ENCODE measurements at places on chromosomes 7 and 10. TPM values are rescaled to one million over a fixed set of nuclear protein-coding genes. Genes with fewer than 3 reads are reported as not detected.

DNA sequence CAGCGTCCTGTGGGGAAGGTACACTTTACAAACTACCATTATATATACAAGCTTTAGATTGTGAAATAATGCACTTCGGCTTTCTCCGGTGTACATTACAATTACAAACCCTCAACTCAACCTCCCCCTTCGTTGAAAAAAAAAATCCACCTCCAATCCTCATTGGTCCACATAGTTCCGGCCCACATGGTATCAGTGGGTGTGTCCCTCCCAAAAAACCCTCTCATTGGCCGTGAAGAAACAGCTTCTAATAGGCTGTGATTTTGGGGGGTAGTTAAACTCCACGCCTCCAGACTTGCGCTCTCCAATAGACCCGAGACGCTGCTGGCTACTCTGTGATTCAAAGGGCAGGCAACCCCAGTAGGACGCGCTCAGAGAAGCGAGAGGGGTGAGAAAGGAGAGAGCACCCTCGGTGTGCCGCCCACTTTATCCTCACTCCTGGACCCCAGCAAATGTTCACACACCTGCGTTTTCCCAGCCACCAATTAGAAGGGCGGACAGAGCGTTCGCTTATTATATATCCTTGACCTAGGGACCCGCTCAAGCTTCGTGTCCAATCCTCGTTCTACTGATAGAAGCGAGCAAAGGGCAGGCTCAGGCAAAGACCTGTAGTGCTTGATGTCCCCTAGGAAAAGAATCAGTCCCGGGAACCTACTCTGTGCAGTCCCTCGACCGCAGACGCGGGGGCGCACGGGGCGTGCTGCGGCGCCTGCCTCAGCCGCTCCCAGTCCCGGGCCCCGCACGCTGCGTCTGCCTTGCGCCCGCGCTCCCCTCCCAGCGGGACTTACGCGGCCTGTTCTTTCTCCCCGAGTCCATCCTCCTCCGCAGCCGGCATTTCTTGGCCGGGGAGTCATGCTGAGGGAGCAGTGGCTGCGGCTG, 991 bp downstream of the PANK1 start:
- H3K27ac ChIP-seq = no peak overlapping the region
- H3K4me3 ChIP-seq = no peak overlapping the region
- peak; percentile 75 for DNase-seq
- peaks cover 28% of the 10 kb centered on the region for H3K27me3 ChIP-seq

GRCh38 chr10:131726076-131726880, 174.5 kb upstream of the PPP2R2D start:
- DNase-seq = no peak

DNA sequence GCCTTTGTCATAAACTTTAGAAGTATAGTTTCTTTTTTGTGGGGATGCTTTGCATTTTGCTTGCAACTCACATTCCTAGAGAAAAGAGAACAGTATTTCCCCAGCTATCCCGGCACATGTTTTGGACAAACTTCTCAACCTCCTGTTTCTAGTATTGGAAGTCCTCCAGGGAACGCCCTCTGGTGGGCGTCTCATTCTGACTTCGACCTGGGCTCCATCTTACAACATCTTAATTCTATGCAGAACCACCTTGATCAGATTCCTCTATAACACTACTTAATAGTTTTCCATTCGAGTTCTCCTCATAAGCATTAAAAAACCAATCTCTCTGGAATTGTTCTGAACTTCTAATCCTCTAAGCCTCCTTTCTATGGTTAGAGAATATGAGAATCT, 139.5 kb upstream of the FZD8 start:
- no peaks in the 10 kb centered on the region for H3K36me3 ChIP-seq
- no peak for DNase-seq
- no peak overlapping the region for H3K27ac ChIP-seq
- H3K4me3 ChIP-seq = no peak overlapping the region
- H3K27me3 ChIP-seq = peaks cover 4% of the 10 kb centered on the region

- peaks cover 24% of the 10 kb centered on the region for H3K4me1 ChIP-seq
- no peak for DNase-seq
- H3K27ac ChIP-seq = no peak overlapping the region
- H3K27me3 ChIP-seq = no peaks in the 10 kb centered on the region
These were observed 16.5 kb downstream of the SYPL1 start for GRCh38 chr7:106095634-106096033.

- no peaks in the 10 kb centered on the region for H3K36me3 ChIP-seq
- H3K27me3 ChIP-seq = peaks cover 11% of the 10 kb centered on the region
- H3K4me3 ChIP-seq = no peak overlapping the region
These were observed 114.1 kb downstream of the CPED1 start for GRCh38 chr7:121102619-121103018.

GRCh38 chr10:106133451-106133850, 1031.1 kb downstream of the SORCS1 start:
- no peak overlapping the region for H3K4me3 ChIP-seq
- no peak overlapping the region for H3K27ac ChIP-seq
- no peaks in the 10 kb centered on the region for H3K27me3 ChIP-seq
- H3K4me1 ChIP-seq = no peaks in the 10 kb centered on the region
- H3K36me3 ChIP-seq = no peaks in the 10 kb centered on the region

DNA sequence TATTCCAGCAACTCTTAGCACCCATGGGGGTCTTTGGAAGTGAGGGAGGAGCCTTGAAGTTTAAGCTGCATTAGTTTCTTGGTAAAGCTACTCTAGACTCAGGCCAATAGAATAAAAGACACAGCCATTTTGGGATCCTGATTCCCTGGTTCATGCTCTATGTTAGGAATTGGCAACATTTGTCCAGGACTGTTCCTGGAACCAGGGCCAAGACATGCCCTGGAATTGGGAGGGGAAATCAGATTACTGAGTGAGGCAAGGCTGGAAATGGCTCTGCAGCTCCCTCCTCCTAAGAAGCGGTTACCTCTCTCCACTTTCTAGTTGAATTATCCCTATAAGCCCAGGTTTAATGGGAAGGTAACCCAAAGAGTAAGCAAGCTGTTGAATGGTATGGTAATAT, 14.2 kb upstream of the BMPR1A start:
- no peak for DNase-seq
- H3K27ac ChIP-seq = no peak overlapping the region
- no peak overlapping the region for H3K4me3 ChIP-seq

- H3K36me3 ChIP-seq = no peaks in the 10 kb centered on the region
- no peaks in the 10 kb centered on the region for H3K27me3 ChIP-seq
- no peak overlapping the region for H3K4me3 ChIP-seq
These were observed 103.9 kb downstream of the SKAP2 start for GRCh38 chr7:26760501-26760900.

DNA sequence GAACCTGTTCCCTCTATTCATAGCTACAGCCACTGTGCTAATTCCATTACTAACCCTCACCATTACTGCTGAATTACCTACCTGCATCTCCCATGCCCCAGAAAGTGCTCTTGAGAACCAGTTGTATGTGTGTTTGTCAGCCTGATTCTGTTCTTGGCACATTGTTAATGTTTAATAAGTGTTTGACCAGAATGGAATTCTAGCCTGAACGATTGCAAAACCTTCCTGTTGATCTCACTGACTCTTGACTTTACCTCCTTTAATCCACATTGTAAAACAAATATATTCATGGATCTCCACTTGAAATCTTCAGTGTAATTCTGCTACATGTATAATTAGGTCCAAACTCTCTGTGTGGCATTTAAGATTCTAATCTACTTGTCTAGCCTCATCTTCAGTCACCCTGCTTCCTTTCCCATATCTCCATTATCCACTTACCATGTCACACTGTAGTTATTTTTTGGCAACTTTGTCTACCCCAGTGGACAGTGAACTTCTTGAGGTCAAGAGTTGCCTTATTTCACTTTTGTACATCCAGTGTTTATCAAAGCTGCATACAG, 4.9 kb downstream of the ZNF277 start:
- H3K4me1 ChIP-seq = peaks cover 19% of the 10 kb centered on the region
- H3K27ac ChIP-seq = no peak overlapping the region
- H3K27me3 ChIP-seq = no peaks in the 10 kb centered on the region
- no peak for DNase-seq

DNA sequence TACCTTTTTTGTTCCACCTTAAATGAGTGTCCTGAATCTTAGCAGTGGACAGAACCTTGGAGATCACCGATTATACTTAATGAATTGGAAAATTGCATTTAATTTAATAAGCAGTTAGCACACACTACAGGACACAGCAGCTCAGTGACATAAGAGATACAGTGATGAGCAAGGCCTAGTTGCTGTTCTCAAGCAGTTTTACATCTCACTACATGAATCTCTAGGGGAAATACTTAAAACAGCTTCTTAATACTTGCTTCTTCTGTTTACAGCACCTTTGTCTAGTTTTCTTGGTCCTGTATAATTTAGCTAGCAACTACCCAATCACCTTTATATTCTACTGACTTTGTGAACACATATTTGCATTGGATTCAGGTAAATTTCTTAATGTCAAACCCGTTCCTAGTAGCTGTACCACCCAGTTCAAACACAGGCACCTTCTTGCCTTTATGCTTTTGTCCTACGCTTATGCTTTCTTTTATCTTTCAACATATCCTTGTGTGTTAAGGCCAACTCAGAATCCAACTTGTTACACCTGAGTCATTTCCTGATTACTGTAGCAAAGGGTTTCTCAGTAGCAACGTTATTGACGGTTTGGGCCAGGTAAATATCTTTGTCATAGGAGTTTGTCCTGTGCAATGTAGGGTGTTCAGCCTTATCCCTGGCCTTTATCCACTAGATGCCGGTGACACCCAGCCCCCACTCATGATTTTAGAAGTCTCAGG, 1.8 kb downstream of the STAM start:
- H3K4me1 ChIP-seq = peaks cover 58% of the 10 kb centered on the region
- peak overlapping the region; percentile 100 for H3K27ac ChIP-seq
- H3K27me3 ChIP-seq = no peaks in the 10 kb centered on the region
- DNase-seq = no peak

DNA sequence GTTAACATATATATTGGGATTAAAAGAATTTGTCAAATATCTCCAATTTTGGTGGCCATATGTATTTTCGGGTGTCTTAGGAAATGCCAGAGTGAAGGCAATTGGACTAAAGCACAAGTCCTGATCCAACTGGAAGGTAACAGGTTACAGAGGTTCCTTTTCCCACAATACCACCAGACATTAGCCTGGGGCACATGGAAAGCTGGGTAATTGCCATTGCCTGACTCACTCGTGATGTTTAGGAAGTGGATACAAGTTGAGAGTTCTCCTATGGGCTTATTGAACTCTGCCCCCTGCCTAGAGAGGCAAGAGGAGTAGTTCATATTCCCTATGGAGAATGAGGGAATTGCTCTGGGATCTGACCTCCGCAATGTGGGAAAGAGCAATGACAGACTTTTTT, 5.7 kb downstream of the DNAH11 start:
- H3K4me1 ChIP-seq = peaks cover 6% of the 10 kb centered on the region
- no peaks in the 10 kb centered on the region for H3K36me3 ChIP-seq
- H3K27me3 ChIP-seq = peaks cover 38% of the 10 kb centered on the region
- H3K27ac ChIP-seq = no peak overlapping the region

DNA sequence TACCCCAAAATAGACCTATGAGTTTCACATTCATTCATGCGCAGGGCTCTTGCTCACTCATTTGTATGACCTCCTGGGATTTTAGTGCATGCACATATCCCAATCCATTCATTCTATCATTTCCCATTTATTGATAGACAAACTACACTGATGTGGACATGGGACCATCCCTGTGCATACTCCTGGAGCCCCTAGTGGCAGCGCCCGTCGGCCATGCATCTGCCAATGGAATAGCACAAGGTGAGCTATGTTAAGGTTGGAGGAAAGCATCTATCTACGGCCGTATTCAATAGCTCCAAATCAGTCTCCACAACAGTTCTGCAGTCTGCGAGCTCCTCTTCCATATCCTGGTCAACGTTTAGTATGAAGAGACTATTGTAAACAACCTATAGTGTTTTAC, 31.7 kb upstream of the FIGNL1 start:
- H3K27ac ChIP-seq = no peak overlapping the region
- peaks cover 5% of the 10 kb centered on the region for H3K27me3 ChIP-seq
- H3K4me1 ChIP-seq = no peaks in the 10 kb centered on the region
- DNase-seq = no peak
- no peak overlapping the region for H3K4me3 ChIP-seq

DNA sequence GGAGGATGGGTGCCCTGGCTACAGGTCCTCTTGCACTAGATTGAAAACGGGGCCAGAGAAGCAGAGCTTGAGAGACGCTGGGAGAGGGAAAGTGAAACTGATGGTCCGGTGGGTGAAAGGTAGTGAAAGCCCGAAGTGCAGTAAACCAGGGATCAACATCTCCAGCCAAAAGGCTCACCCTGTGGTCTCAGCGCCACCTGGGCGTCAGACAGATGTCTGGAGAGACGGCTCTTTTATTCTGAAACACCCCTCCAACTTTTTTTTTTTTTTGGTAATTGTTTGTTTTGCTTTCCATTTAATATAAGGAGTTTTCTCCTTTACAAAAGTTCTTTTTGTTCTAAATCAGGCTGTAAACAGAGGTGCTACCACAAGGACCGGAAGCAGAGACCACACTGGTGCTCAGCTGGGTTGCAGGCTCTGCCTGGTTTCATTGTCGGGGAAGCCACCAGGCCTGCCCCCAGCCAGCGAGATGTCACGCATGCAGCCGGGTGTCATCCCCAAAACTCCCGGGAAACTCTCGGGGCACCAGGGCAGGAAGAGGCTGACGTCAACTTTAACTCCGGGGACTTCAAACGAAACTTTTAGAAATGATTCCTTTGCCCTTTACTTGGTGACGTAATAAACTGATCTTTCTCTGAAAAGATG, 11.2 kb downstream of the IL2RA start:
- peaks cover 83% of the 10 kb centered on the region for H3K36me3 ChIP-seq
- H3K27ac ChIP-seq = peak overlapping the region; percentile 99
- peak overlapping the region; percentile 82 for H3K4me3 ChIP-seq
- H3K27me3 ChIP-seq = peaks cover 7% of the 10 kb centered on the region
- peak; percentile 96 for DNase-seq
- H3K4me1 ChIP-seq = peaks cover 85% of the 10 kb centered on the region

DNA sequence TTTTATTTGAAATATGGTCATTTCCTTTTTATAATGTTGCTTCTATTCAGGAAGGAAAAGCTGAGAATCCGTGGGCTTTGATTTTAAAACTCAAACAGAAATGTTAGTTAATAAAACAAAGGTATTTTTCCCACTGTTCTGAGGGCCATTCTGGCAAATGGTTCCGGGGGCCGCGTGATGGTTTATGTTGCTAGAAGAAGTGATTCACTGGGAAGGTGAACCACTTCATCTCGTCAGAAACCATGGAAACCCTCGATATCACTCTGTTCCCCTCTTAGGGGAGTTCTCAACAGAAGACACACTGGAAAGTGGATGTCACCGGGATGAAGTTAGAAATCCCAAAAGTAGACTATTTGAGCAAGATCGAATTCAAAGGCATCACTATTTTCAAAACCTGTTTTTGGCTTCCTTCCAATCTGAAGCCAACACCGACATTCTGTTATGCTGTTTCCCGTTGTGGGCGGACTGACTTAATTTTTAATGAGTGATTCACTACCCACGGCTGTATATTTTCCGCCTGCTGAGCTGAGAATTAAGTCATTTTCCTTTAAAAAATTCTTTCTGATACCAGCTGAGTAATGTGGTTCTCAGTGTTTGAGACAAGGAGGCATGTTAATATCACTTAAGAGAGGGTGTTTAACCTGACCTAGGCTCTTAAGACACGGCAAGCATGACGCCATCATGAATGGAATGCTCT, 84.1 kb downstream of the PTPRE start:
- H3K4me1 ChIP-seq = peaks cover 49% of the 10 kb centered on the region
- peak overlapping the region; percentile 95 for H3K27ac ChIP-seq
- no peaks in the 10 kb centered on the region for H3K36me3 ChIP-seq
- peak overlapping the region; percentile 68 for H3K4me3 ChIP-seq
- DNase-seq = peak; percentile 64

Gene IRF5
- 4.0 TPM for total RNA-seq
